ENCODE measurements at places on chromosomes 2 and 18. TPM values are rescaled to one million over a fixed set of nuclear protein-coding genes. Genes with fewer than 3 reads are reported as not detected.

- H3K4me3 ChIP-seq, result no peak overlapping the region
- DNase-seq, result no peak
- peaks cover 4% of the 10 kb centered on the region for H3K4me1 ChIP-seq
- H3K27me3 ChIP-seq, result no peaks in the 10 kb centered on the region
Observed at GRCh38 chr2:101200676-101201075, 49.5 kb upstream of the TBC1D8 start.

DNA sequence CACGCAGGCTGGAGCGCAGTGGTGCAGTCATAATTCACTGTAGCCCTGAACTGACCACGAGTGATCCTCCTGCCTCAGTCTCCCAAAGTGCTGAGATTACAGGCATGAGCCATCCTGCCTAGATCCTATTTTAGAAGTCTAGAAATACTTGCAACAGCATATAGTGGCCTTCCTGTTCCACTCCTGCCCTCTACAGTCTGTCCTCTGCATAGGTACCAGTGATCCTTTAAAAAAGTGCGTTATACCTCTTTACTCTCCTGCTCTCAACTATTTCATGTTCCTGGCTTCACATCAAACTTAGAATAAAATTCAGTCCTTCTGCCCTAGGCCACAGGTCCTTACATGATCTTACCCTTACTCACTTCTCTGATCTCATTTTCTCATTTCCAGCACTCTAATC lies 6.0 kb downstream of the COMMD1 start:
- H3K4me1 ChIP-seq, result peaks cover 3% of the 10 kb centered on the region
- H3K36me3 ChIP-seq, result no peaks in the 10 kb centered on the region
- no peak for DNase-seq
- H3K27ac ChIP-seq, result no peak overlapping the region
- H3K27me3 ChIP-seq, result no peaks in the 10 kb centered on the region
- H3K4me3 ChIP-seq, result no peak overlapping the region

The PRKCE gene
- 42.1 TPM for total RNA-seq

GRCh38 chr2:51027968-51028367 lies 4.0 kb downstream of the NRXN1 start:
- no peaks in the 10 kb centered on the region for H3K4me1 ChIP-seq
- H3K36me3 ChIP-seq, result no peaks in the 10 kb centered on the region
- no peak overlapping the region for H3K27ac ChIP-seq
- H3K27me3 ChIP-seq, result no peaks in the 10 kb centered on the region
- DNase-seq, result no peak
- H3K4me3 ChIP-seq, result no peak overlapping the region

The RFX8 gene
- 0.68 TPM for total RNA-seq

GRCh38 chr2:8231902-8232301 lies 450.0 kb upstream of the ID2 start:
- H3K27me3 ChIP-seq, result no peaks in the 10 kb centered on the region
- no peak overlapping the region for H3K4me3 ChIP-seq
- peaks cover 22% of the 10 kb centered on the region for H3K4me1 ChIP-seq
- DNase-seq, result no peak
- no peak overlapping the region for H3K27ac ChIP-seq

The G6PC2 gene
- total RNA-seq, result not detected

DNA sequence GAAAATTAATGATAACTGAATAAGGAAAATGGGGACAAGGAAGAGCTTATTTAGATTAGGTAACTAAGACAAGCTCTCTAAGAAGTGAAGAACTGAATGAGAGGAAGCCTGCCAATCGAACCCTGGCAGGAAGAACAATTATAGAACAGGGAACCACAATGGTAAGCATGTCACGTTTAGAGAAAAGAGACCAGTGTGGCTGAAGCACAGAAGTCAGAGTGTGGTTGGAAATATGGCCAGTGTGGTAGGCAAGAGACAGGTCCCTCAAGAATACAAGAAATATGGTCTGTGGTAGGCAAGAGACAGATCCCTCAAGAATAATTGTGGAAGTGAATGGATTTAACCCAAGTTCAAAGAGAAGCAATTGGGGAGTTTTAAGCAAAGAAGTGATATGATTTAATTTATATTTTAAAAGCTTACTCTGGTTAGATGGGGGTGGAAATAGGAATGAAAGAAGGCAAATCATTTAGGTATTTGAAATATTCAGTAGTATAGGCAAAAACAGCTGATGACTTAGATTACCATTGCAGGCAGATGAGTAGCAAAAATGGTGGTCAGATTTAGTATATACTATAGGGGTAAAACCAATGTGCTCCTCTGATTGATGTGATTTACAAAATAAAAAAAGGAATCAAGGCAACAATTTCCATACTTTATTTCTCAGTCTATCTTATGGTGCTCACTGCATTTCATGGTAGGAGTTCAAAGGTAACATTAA lies 38.8 kb upstream of the ERMN start:
- no peaks in the 10 kb centered on the region for H3K36me3 ChIP-seq
- H3K27ac ChIP-seq, result no peak overlapping the region
- H3K27me3 ChIP-seq, result no peaks in the 10 kb centered on the region

DNA sequence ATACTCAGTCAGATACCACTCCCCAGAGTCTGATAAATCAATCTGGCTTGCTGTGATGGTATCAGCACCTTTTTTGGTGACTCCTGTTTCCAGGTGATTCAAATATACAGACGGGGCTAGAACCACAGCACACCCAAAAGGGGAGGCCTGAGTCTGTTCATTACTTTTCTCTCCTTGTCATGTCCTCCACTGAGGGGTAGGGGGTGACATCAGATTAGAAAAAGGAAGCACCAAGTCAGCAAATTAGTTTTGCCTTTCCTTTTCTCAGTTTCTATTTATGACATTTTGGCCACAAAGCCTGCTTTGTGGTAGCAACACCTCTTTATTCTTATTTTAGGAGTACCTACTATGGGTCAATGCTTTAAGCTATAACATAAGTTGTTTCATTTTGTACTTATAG lies 127.4 kb downstream of the CCDC102B start:
- H3K27ac ChIP-seq, result no peak overlapping the region
- H3K4me3 ChIP-seq, result no peak overlapping the region
- no peak for DNase-seq

- H3K27me3 ChIP-seq, result no peaks in the 10 kb centered on the region
- H3K27ac ChIP-seq, result no peak overlapping the region
- DNase-seq, result no peak
- H3K4me1 ChIP-seq, result no peaks in the 10 kb centered on the region
- no peaks in the 10 kb centered on the region for H3K36me3 ChIP-seq
Observed at GRCh38 chr2:230687498-230687897, 25.1 kb upstream of the CAB39 start.

All from natural killer cell (primary cell).